Pancreas (tissue), 10 donors: ENCODE measurements at places on chromosomes 3 and 15. TPM values are rescaled to one million over a fixed set of nuclear protein-coding genes. Genes with fewer than 3 reads are reported as not detected.

DNA sequence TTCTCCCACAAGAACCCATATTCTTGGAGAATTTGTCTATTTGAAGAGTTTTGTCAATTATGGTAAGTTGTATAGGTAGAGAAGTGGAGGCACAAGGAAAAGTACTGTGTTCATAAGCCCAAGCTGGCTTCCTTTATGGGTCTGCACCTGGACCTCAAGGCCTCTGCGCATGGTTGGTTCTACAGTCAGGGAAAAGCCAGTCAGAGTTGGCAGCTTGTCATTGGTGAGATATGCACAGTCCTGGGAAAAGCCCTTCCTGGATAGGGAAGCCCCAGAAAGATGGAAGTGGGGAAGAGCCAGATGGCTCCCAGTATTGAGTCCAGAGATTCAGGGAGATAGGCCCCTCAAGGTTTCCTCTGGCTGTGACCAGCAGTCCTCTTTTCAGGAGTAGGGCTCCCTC is 15.8 kb downstream of the BOC start:
- no peak for DNase-seq

- peak; percentile 68 for DNase-seq
Observed at GRCh38 chr3:95939235-95939809, 875.1 kb upstream of the EPHA6 start.

DNA sequence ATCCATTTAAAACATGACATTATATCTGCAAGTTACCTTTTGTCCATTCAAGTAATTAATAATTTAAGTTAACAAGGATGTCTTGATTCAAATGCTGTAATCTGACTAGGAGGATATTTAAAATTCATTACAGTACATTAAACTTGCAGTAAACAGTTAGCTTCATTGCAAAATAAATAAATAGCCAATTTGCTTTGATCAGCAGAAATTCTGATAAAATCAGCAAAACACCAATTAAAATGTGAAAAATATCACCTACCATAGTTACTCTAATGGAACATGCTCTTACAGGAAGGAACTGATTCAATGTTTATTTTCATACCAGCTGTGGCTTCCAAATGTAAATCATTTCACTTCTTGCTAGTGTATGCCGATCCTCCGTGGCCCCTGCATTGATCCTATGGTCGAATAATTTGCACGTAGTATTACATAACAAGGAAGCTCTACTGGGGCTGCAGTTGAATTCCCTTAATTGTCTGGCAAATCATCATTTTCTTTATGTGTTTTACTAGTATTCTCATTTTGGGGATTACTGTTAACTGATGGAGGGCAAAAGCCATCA is 150.7 kb downstream of the FOXB1 start:
- no peak for DNase-seq

Gene MNS1
- 2.3 TPM for polyA plus RNA-seq

Gene ZNF80
- polyA plus RNA-seq, result not detected

Gene CGGBP1
- polyA plus RNA-seq, result 20.0 TPM
